ENCODE measurements at places on chromosomes 3 and 15. TPM values are rescaled to one million over a fixed set of nuclear protein-coding genes. Genes with fewer than 3 reads are reported as not detected.
A peak's percentile ranks its signal among the peaks of the same experiment; 100 is the strongest.

NR2E3 gene
- total RNA-seq, result 0.28 TPM

DPPA2 gene
- total RNA-seq, result 1.2 TPM

EBLN2 gene
- 11.6 TPM for total RNA-seq

MAGEF1 gene
- 88.1 TPM for total RNA-seq

GOLGA6L9 gene
- 12.1 TPM for total RNA-seq

TGM4 gene
- total RNA-seq, result 0.04 TPM

CYP1A2 gene
- not detected for total RNA-seq

CLDN18 gene
- not detected for total RNA-seq

TMEM207 gene
- not detected for total RNA-seq

GRCh38 chr15:81785679-81786078 lies 260.1 kb downstream of the MEX3B start:
- DNase-seq, result no peak

GRCh38 chr3:187914231-187914630 lies 169.0 kb upstream of the BCL6 start:
- no peak for DNase-seq

- no peak for DNase-seq
These were observed 50.4 kb downstream of the BOC start for GRCh38 chr3:113261626-113262303.

DNA sequence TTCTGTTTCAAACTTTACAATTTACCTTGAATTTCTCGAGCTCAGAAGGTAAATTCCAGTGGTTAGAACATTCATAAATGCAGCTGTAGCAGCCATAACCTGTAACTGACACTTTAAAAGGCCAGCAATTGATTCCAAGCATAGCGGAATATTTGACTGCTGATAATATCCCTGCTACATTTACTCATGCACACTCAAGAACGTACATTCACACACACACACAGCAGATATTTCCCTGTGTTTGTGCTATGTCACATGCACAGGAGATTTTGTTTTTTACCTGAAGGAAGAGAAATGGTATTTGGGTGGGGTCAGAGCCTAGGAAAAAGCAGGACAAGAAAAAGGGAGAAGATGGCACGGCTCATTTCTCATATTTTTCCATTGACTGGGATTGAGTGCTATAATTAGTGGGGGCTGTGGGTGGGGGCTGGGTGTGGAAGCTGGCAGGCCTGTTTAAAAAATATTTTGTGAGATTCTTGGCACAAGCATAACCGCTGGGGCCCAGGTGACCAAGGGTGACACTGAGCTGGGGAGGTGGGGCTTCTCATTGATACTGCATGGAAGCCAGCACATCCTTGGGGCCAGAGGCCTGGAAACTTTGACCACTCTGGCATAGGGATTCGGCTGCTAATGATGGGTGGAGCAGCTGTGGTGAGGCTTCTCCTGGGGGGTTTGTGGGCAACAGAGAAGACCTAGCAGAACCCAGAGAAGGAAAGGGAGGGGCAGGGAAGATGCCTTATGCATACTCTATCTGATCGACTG lies 88.9 kb upstream of the TPRG1 start:
- no peak for DNase-seq

- no peak for DNase-seq
These were observed 213.7 kb downstream of the FOXP1 start for GRCh38 chr3:71369701-71370391.

GRCh38 chr15:42457445-42458442 lies 33.2 kb downstream of the ZNF106 start:
- DNase-seq, result peak; percentile 95

DNA sequence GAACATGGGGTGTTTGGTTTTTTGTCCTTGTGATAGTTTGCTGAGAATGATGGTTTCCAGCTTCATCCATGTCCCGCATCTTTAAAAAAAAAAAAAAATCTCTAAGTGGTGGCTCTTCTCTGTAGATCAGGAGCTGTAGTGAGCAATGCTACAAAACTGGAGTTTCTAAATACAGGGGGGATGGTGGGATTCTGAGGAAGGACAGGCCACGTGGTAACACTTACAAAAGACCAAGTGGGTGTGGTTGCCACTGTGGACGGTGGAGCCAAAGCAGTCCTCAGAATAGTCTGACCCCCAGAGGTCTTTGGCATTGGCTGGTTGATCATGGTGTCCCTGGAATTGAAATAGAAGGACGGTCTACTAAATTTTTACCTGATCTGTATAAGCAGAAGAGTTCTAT lies 7.7 kb downstream of the CCRL2 start:
- DNase-seq, result no peak

DNA sequence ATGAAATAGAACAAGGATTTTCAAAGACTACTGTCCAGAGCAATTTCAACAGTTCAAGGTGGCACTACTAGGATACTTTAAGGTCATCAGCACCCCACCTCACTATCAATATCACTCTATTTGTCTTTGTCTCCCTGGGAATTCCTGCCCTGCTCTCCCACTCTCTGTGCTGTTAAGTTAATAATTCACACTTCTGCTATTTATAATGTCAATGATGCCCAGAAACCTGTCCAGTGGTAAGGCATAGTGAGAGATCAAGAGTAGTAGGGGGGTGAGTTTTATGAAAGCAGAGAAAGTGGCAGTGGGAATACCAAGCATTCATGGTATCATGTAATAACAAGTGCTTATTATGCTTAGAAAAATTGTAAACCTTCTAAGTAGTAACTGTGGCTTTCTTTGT lies 7.3 kb downstream of the TMCO5A start:
- DNase-seq, result no peak

DNA sequence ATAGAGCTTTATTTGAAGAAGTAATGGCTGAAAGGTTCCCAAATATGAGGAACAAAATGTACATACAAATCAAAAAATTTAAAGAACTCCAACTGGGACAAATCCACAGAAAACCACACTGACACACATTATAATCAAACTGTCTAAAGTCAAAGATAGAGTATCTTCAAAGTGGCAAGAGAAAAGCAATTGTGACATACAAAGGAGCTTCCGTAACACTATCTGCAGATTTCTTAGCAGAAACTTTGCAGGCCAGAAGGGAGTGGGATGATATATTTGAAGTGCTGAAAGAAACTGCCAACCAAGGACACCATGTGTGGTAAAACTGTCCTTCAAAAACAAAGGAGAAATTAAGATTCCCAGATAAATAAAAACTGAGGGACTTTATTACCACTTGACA lies 91.9 kb downstream of the SENP2 start:
- DNase-seq, result no peak

DNA sequence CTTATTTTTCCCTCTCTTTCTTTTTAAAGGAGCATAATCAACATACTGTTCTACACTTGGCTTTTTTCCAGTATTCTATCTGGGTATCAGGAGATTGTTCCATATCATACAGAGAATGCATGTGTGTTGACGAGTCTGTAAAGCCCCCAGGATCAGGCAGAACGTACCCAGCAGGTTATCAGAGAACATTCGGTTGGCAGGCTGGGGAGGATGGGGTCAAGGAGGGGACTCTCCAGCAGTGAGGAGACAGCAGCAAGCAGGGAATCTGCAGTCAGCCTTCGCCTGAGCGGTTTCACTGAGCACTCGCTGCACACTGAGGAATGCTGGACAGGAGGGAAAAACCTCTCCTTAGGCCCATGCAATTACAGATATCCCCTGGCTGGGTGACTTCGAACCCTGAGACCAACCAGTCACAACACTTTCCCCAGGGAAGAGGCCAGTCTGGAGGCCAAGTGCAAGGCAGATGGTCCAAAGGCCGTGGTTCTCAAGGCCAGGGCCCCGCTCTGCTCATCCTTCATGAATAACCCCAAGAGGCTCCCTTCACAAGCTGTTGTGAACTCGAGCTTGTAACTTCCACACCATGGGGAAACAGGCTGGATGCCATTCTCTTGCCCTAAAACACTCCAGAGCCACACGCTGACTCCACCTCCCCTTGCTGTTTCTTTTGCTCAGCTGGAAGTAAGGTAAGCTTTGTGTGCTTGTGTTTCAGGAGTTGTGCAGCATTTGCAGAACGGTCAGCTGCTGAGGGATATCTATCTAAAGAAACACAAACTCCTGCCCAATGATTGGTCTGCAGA lies 60.1 kb downstream of the PXYLP1 start:
- DNase-seq, result no peak

DNA sequence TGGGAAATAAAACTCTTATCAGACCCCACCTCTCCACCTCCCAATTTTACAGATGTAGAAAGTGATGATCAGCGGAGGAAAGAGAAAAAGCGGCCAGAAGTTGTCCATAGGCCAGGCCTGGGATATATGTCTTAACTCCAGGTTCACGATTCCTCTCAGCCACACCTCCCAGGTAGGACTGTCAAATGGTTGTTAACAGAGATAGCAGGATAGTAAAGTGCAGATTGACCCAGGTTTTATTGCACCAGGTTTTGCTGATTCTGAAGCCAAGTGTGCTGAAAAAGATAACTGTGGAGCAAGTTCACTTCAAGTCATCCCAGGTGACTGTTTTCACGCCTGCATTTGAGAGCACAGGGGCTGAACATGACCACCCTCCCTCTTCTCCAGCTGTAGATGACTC lies 36.1 kb downstream of the LSM3 start:
- no peak for DNase-seq

DNA sequence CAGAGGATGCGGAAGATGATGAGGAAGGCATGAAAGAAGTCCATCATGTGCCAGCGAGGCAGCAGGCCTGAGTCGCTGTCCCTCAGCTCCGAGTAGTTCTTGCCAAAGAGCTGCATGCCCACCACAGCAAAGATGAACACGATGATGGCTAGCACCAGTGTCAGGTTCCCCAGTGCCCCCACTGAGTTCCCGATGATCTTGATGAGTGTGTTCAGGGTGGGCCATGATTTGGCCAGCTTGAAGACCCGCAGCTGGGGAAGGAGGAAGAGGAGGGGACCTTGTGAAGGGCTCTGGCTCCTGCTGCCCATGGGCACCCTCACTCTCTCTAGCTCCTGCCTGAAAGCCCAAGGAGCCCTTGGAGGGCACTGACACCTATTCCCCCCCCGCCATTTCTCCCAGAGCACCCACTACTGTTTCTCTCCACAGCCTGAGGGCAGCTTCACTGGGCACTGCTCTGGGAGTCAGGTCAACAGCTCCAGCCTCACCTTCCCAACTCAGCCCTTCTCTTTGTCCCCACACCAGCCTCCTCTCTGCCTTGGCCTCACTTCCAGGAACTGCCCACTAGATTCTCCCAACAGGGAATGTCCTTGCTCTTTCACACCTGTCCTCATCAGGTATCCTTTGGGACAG lies 63.6 kb downstream of the SCN5A start:
- DNase-seq, result no peak

DNA sequence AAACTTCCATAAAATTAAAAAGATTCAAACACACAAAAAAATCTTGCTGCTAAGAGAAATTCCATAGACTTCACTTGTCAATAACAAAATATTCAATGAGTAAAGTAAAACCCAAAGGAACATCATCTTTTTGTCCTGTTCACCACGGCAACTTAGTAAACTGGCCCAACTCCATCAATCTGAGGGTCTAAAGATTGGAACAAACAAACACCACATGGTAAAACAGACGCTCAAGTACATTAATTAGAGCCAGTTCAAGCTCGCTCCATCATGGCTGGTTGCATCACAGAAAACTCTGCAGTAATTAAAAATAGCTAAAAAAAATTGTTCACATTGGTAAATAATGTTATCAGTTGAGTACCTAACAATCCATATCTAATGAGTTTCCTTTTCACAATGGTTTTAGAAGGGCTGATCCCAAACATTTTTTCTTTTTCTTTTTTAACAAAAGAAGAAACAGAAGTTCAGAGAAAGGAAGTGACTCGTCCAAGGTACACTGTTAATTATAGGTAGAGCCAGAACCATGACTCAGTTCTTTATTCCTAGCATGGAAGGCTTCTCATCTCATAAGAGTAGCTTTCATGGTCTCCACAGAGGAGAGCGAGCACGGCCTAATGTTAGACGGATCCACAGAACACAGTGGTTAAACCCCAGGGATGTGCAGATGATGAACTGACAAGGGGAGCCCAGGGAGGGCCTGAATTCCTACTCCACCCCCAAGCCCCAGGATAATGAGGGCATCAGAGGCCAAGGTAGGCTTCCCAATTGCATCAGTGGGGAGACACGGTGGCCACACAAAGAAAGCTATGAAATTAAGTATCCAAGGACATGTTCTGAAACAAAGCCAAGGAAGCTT lies 79.2 kb upstream of the ARHGEF3 start:
- no peak for DNase-seq

GRCh38 chr3:169060037-169060436 lies 603.5 kb downstream of the MECOM start:
- no peak for DNase-seq

- no peak for DNase-seq
These were observed 73.0 kb upstream of the POMGNT2 start for GRCh38 chr3:43178891-43179366.

DNA sequence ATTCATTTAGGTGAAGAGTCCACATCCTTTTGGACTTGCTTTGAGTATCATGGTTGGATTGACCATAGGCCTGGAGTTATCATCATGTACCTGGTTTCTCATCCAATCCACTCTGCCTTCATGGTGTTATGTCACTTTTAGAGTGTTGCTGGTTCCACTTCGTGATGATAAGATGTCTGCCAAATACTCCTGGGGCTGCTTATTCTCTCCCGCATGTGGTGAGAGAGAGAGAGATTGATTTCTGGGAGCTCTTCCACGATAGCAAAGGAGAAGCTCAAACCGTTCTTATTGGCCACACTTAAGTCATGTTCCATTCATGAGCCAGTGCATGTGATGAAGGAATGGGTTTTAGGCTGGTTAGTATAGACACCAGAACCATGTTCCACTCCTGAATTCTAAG lies 47.6 kb downstream of the MITF start:
- DNase-seq, result no peak

- DNase-seq, result no peak
These were observed 14.7 kb upstream of the ATP2B2 start for GRCh38 chr3:10520072-10520471.

DNA sequence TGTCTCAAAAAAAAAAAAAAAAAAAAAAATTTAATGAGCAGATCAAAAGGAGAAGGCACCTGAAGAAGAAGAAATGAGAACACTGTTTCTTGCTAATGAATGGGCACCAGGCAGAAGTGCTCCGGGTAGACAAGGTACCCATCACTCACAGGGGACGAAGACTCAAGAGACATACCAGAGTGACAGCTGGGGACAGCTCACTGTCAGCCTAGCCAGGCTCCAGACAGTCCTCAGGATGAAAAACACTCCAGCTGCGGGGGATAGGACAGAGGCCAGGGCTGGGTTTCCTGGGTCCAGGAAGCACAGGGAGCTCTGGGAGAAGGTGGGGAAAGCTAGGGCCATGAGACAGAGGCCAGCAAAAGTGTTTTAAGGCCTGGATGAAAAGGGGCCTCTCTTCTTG lies 48.5 kb upstream of the PARL start:
- DNase-seq, result no peak
